ENCODE measurements at places on chromosomes 3 and 15.

GRCh38 chr3:48960841-48961413 is 29.1 kb upstream of the P4HTM start:
- DNase-seq, result no peak

DNA sequence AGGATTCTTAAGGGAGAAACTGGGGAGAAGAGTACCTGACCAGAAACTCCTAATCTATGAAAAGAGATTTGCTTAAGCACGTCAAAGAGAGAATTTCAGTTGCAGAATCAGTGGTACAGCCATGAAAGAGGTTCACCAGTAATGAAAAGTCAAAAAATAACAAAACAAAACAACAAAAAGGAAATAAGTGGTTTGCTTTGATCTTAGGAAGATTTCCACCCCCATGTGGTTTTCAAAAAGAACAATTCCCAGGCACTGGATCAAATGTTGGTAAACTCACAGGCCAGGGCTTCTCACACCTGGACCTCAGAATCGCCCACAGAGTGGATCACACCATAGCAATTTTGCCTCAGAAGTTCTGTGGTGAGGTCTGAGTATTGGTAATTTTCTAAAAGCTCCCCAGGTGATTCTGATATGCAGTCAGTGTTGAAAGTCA is 67.5 kb downstream of the TMEM39A start:
- DNase-seq, result no peak

- DNase-seq, result no peak
Observed at GRCh38 chr15:38048001-38048455, 113.6 kb downstream of the TMCO5A start.

DNA sequence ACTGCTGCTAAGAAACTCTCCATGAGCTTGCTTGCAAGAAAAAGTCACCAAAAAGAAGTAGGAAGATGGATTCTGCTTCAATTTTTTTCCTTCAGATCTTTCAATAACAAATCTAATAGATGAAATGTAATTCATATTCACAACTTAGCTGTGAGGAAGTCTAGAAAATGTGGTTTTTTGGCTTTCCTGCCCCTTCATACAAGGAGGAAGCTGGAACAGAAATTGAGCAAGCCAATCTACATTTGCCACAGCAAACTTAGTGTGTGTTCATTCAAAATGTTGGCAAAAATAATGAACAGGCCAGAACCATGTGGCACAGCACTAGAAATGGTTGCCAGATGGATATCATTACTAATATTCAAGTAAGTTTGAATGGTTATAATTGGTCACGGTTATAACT is 93.2 kb upstream of the NEDD4 start:
- no peak for DNase-seq

Data from heart left ventricle (tissue), 16 donors.